ENCODE measurements at places on chromosomes 16 and 17.

DNA sequence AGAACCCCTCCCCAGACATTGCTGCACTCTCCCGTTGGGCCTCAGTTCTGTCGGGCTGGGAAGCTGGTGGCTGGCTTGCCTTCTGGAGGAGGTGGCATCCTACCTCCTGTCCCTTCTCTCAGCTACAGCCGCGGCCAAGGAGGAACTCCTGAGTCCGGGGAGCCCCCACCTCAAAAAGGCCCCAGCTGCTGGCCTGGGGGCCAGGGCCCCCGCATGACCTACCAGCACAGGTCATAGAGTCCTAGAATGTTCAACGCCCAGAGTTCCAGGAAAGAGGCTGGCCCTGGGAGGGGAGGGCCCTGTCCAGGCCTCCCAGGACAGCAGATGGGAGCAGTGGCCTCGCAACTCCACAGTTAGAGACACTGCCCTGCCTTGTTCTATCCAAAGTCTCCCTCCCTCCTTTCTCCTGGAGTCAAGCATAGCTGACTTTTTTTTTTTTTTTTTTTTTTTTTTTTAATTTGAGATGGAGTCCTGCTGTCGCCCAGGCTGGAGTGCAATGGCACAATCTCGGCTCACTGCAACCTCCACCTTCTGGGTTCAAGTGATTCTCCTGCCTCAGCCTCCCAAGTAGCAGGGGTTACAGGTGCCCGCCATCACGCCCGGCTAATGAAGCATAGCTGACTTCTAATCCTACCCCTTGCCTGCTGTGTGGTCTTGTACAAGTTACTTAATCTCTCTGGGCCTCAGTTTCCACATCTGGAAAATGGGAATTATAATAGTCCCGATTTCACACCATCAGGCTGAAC is 7.1 kb downstream of the CARHSP1 start:
- no peak for ATAC-seq

DNA sequence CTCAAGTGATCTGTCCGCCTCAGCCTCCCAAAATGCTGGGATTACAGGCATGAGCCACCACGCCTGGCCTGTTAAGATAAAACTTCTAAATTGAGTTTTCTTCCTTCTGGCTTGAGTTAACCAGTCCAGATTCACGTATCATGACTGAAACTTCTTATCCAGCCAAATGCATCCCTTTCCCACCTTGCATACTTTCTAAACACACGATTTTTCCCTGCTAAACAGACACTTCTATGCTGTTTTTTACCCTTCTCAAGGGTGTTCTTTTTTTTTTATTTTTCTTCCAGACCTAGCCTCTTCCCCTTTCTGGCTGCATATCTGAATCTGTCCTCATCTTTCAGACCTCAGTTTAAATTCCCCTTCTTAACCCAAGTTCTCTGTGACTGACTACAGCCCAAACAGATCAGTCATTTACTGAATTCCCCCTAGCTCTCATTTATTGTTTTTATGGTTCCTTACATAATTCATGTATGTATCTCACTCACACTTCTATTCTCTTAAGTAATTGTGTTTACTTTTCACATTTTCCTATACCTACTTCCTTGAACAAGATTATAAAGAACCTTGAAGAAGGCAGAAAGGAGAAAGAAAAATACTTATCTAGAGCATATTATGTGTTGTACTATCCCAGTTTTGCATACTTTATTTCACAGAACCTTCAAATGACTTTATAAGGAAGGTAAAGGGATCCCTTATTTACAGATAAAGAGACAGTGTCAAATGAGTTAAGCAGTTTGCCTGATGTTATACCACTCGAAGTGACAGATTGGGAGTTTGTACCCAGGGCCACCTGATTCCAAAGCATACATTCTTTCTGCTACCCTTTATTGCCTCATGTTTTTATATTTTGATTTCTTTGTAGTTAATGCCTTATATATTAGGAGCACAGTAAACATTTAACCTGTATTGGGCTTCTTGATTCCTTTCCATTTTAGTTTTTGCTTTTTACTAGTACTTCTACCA is 5.2 kb downstream of the EVI2B start:
- no peak for ATAC-seq

DNA sequence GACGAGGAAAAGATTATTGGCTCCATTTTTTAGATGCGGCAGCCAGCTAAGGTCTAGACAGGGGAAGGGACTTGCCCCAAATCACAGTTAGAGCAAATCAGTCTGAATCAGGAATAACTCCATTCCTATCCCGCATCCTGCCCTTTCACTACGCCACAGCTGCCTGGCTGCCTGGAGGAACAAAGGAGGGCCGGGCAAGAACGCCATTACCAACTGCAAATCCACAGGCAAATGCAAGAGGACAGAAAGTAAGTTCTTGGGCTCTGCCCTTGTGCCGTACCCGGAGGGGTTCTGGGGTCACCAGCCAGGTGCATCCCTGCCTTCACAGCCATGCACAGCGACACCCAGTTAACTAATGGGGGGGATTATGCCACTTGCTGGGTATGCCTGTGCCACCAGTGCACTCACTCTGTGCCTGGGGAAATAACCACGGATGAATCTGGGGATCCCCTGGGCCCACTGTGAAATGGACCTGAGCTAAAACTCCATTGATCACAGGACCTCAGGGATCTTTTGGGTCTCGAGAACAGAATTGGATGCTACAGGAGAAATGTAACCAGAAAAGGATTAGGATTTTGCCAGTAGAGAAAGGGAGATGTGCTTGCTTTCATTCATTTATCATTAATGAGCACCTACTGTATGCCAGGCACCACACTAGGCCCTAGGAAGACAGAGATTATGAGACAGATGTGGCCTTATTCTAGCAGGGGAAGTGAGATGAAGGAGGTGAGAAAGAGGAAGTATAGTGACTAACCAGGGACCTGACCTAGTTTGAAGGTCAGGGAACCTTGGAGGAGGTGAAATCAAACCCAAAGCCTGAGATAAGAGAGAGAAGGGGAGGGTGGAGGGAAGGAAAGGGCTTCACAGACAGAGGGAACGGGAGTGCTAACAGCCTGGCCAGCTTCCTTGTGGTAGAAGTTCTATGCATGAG is 17.7 kb downstream of the BCL7C start:
- no peak for ATAC-seq

- peak; percentile 93 for ATAC-seq
These were observed 5.5 kb upstream of the SECTM1 start for GRCh38 chr17:82338858-82339633.

DNA sequence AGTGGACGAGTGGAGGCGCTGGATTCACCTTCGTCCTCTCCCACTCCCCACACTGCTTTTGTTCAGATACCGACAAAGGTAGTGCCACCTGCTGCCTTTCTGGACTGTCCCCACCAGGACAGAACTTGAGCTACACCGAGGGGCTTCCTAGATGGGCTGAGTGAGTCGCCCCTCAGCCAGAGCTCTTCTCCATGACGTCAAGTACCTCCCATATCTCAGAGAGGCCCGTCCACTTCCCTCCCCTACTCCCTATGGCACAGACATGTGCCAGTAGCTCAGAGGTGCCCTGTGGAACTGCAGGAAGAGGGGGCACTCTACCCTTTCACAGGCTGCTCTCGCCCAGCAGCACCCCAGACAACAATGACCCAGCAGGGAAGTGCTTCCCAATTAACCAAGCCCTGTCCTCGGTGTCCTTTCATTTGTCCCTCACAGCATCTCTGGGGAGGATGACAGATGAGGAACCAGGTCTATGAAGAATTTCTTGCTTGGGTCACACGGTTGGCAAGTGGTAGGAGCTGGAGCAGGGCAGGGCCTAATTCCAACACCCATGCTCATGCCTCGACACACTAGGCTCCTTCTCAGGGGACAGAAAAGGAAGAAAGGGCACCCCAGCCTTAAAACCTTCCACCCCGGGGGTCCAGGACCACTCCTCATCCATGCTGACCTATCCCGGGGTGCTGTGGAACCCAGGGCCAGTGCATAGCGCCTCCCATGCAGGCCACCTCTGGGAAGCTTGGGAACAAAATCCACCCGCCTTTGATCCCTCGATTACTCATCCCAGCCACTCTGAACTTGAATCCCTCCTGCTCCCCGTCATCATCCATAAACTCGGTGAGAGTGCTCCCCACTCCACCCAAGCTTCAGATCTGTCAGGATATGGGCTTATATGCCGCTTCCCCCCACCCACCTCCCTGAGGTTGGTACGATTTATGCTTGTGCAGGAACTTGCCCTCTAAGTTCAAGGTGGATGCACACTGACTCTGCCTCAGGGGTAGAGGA is 51.7 kb downstream of the WNT3 start:
- no peak for ATAC-seq

- no peak for ATAC-seq
These were observed 6.8 kb upstream of the CLUH start for GRCh38 chr17:2718150-2718938.

DNA sequence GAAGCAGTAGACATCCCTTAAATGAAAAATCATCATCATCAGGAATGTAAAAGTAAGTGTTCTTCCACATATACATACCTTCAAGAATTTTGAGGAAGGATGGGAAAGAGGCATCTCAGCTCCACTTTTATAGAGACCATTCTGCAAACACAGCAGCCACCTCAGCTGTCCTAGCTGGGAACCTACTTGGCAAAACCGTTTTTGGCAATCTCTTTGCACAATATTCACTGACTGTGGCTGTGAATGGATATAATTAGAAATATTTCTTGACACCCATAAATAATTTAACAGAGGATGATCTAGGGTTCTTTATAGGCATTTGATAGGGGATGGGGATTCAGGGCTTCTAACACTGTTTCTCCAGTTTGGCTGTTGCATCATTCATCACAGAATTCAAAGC is at the start of gene MYH4:
MYH4 (minus strand) TSS at position 101 of the 400 bp plus-strand sequence. CDS start 2,814 bp downstream, outside the sequence.
- no peak for ATAC-seq

GRCh38 chr16:31435341-31436220 is 7.0 kb downstream of the ZNF843 start:
- no peak for ATAC-seq

- peak; percentile 86 for ATAC-seq
These were observed 37.3 kb upstream of the MMD start for GRCh38 chr17:55458978-55459377.

GRCh38 chr17:28216052-28216451 is 102.9 kb upstream of the TMEM97 start:
- no peak for ATAC-seq

- no peak for ATAC-seq
These were observed 58.9 kb downstream of the CES1 start for GRCh38 chr16:55773859-55774549.

DNA sequence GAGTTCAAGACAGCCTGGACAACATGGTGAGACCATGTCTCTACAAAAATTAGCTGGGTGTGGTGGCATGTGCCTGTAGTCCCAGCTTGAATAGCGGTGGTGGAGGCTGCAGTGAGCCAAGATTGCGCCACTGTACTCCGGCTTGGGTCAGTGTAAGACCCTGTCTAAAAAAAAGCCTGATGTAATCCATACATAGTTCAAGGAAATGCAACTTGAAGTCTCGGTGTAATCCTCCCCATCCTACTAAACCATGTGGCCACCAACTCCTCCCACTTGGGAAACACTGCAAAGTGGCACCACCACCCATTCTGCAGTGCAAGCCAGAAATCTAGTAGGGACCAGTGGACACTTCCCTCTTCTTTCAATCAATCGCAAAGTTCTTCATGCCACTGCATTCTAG is 5.4 kb upstream of the KPNB1 start:
- ATAC-seq: no peak

DNA sequence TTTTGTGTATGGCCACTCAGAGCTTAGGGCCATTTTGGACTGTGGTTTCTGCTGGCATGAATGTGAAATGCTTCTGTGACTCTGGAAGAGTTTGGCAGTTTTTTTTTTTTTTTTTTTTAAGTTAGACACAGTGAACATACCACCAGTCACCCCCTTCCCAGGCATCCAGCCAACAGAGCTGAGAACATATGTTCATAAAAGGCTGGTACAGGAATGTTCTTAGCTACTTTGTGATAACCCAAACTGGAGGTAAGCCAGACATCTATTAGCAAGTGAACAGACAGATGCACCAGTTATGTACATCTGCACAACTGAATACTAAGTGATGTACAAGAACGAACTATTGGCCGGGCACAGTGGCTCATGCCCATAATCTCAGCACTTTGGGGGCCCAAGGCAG is 92.7 kb downstream of the ABCC1 start:
- ATAC-seq: no peak

GRCh38 chr17:10798332-10798749 is 5.6 kb downstream of the TMEM238L start:
- ATAC-seq: no peak

GRCh38 chr17:51231999-51232398 is 27.9 kb downstream of the MBTD1 start:
- no peak for ATAC-seq

GRCh38 chr17:28944343-28944742 is 7.0 kb downstream of the PHF12 start:
- ATAC-seq: no peak

DNA sequence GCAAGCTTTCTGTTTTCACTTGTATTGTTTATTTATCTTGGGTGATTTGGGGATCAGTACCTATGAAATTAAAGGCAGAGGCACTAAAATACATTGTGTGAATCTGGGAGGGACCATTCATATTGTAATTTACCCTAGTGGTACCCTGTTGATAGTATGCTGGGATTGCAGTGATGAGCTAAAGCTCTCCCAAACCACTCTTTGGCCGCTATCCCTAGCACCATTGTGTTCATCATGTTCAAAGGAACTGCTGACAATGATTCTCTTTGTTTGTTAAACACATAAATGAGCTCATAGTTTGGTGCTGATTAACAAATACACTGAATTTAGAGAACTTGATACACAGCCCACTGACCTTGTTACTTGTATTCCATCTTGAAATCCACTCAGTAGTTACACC is 1469.8 kb downstream of the CDH11 start:
- no peak for ATAC-seq

DNA sequence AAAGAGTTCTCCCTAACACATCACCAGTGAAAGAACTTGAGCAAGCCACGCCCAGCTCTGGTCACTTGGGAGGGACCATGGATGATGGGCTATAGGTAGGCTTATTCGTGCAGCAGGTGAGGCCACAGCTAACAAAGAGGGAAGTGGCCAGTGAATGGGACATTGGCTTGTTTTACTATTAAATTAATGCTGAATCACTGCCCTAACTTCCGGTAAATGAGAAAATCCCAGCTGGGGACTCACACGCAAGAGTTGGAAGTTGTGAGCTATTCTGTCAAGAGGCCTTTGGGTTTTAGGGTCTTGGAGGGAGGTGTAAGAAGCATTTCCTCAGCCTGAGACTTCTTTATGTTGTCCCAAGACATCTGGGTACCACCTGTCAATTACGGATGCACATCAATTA is 315.3 kb downstream of the XYLT1 start:
- ATAC-seq: peak; percentile 18

GRCh38 chr16:50836121-50836621 is 94.3 kb downstream of the CYLD start:
- ATAC-seq: peak; percentile 62

- ATAC-seq: no peak
These were observed 184.5 kb downstream of the TANC2 start for GRCh38 chr17:63150490-63150889.
